ENCODE measurements at places on chromosomes 3 and 15.

GRCh38 chr3:192011137-192011536 is 550.2 kb downstream of the PYDC2 start:
- H3K4me1 ChIP-seq: peaks cover under 1% of the 10 kb centered on the region
- DNase-seq: no peak
- no peak overlapping the region for H3K27ac ChIP-seq
- H3K27me3 ChIP-seq: no peaks in the 10 kb centered on the region

- no peak for DNase-seq
- H3K27ac ChIP-seq: no peak overlapping the region
- H3K27me3 ChIP-seq: no peaks in the 10 kb centered on the region
- no peaks in the 10 kb centered on the region for H3K4me1 ChIP-seq
These were observed 88.4 kb upstream of the OXTR start for GRCh38 chr3:8857720-8858367.

GRCh38 chr3:174023421-174023820 is 625.9 kb downstream of the NLGN1 start:
- H3K27me3 ChIP-seq: no peaks in the 10 kb centered on the region
- no peak overlapping the region for H3K4me3 ChIP-seq
- no peaks in the 10 kb centered on the region for H3K4me1 ChIP-seq

DNA sequence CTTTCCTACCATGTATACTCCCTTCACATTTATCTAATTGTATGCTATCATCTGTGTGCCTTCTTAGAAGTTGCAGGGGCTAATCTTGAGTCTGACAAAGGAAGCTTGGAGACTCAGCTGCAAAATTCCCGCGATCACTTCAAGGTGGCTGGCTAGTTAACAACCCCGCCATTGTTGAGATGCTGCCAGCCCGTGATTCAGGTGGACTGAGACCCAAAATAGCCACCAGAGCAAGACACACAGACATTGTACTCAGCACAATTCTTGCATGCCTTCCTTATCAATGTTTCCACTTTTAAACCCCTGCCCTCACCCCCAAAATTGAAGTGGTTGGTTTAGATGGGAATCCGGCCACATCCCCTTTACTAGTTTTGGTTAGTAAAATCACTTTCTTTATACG is 225.8 kb upstream of the ZNF717 start:
- no peaks in the 10 kb centered on the region for H3K36me3 ChIP-seq
- H3K4me3 ChIP-seq: no peak overlapping the region
- H3K27ac ChIP-seq: no peak overlapping the region
- no peaks in the 10 kb centered on the region for H3K27me3 ChIP-seq
- H3K4me1 ChIP-seq: no peaks in the 10 kb centered on the region

- H3K4me3 ChIP-seq: no peak overlapping the region
- peaks cover 8% of the 10 kb centered on the region for H3K4me1 ChIP-seq
- H3K36me3 ChIP-seq: peaks cover 15% of the 10 kb centered on the region
- DNase-seq: peak; percentile 56
- H3K27me3 ChIP-seq: no peaks in the 10 kb centered on the region
These were observed 25.3 kb downstream of the EXOG start for GRCh38 chr3:38521391-38521987.

DNA sequence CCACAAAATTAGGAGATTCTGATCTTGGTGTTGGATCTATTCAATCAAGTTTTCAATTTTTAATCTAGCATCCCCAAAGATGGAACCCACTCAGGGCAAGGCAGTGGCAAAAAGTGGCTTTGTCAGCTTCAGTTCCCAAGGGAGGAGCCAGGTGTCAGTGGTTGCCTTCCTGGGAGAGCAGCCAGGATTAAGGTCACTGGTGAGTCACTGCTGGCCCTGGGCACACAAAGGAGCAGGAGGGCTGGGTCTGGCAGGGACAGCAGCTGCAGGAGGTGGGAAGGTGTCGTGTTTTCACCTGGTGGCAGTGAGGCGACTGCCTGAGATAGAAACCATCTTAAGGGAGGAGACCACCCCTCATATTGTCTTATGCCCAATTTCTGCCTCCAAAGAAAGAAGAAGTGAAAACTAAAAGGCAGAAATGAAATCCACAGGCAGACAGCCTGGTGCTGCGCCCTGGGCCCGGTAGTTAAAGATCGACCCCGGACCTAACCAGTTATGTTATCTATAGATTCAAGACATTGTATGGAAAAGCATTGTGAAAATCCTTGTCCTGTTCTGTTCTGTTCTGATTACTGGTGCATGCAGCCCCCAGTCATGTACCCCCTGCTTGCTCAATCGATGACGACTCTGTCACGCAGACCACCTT is 5.9 kb upstream of the KLHL25 start:
- H3K36me3 ChIP-seq: no peaks in the 10 kb centered on the region
- H3K27me3 ChIP-seq: peaks cover 9% of the 10 kb centered on the region
- H3K27ac ChIP-seq: no peak overlapping the region
- H3K4me1 ChIP-seq: peaks cover 9% of the 10 kb centered on the region
- H3K4me3 ChIP-seq: no peak overlapping the region

- H3K27me3 ChIP-seq: no peaks in the 10 kb centered on the region
- peaks cover 2% of the 10 kb centered on the region for H3K4me1 ChIP-seq
- no peak for DNase-seq
- no peak overlapping the region for H3K4me3 ChIP-seq
- H3K36me3 ChIP-seq: peaks cover 23% of the 10 kb centered on the region
- H3K27ac ChIP-seq: no peak overlapping the region
These were observed 48.5 kb downstream of the HERC2 start for GRCh38 chr15:28273468-28273867.

- DNase-seq: no peak
- H3K27me3 ChIP-seq: no peaks in the 10 kb centered on the region
- no peak overlapping the region for H3K4me3 ChIP-seq
- no peaks in the 10 kb centered on the region for H3K4me1 ChIP-seq
- H3K36me3 ChIP-seq: no peaks in the 10 kb centered on the region
These were observed 163.8 kb downstream of the ZIC1 start for GRCh38 chr3:147572970-147573340.

- H3K27ac ChIP-seq: no peak overlapping the region
- no peaks in the 10 kb centered on the region for H3K27me3 ChIP-seq
- H3K36me3 ChIP-seq: no peaks in the 10 kb centered on the region
These were observed 103.6 kb upstream of the THSD4 start for GRCh38 chr15:71011503-71012155.

DNA sequence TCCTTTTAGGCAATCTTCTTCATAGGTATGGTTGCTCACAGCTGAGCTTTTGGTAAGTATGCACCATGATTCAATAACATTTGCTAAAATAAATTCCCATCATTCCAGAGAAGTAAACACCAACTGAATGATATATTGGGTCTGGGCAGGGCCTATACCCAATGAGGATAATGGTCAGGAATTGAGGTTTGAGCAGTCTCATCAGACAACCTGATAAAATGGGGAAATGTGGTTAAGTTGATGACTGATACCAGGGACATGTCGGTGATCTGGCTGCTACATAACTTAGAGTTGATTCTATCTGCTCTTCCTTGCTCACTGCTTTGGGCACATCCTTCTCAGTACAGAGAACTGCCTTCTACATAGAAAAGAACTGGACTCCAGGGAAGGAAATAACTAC is 92.9 kb downstream of the GPR156 start:
- no peak overlapping the region for H3K4me3 ChIP-seq
- no peaks in the 10 kb centered on the region for H3K27me3 ChIP-seq
- DNase-seq: no peak
- H3K36me3 ChIP-seq: no peaks in the 10 kb centered on the region
- H3K4me1 ChIP-seq: no peaks in the 10 kb centered on the region

DNA sequence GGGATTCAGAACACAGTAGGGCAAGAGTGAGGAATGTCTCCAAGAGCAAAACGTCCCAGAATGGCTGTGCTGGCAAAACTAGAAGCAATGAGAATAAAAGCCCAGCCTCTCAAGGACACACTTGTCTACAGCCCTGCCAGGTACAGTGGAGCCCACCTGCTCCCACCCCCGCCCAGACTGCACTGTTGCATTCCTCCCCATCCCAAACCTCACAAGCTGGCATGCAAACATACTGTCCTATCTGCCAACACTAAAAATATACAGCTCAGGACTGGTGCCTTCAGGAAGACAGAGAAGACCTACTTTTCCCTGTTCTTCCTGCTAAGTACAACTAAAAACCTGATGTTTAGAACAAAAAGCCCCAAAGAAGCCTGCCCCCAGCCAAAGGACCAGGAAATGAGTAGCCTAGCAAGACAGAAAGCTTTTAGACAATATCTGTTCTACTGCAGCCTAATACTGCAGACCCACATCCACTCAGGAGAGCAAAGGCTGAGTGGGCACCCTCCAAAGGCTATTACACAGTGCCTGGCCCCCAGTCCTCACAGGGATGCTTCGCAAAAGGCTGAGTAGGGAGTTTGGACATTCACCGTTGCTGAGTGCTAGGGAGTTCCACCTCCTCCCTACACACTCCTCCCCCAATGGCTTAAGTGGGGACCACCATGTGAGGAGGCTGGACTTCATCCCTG is 13.5 kb downstream of the OCA2 start:
- peaks cover 4% of the 10 kb centered on the region for H3K36me3 ChIP-seq
- peaks cover 12% of the 10 kb centered on the region for H3K4me1 ChIP-seq
- no peak overlapping the region for H3K4me3 ChIP-seq
- H3K27ac ChIP-seq: no peak overlapping the region
- DNase-seq: no peak
- H3K27me3 ChIP-seq: peaks cover 16% of the 10 kb centered on the region

DNA sequence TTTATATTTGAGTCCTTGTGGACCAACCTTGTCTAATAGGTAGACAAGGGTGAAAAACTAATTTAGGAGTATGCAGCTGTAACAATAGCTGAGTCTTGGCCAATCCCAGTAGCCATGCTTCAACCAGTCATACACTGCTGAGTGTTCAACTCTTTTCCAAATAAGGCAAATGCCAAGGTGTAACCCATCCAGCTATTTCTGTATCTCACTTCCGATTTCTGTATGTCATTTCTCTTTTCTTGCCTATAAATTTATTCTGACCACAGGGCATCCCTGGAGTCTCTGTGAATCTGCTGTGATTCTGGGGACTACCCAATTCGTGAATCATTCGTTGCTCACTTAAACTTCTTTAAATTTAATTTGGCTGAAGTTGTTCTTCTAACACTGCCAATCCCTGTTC is 93.2 kb downstream of the MAGI1 start:
- no peak overlapping the region for H3K4me3 ChIP-seq
- H3K4me1 ChIP-seq: no peaks in the 10 kb centered on the region
- no peaks in the 10 kb centered on the region for H3K36me3 ChIP-seq
- H3K27ac ChIP-seq: no peak overlapping the region
- DNase-seq: no peak

Data from memory B cell (primary cell).